CD8-positive, alpha-beta T cell (primary cell): ENCODE measurements at places on chromosomes 6 and 20.

DNA sequence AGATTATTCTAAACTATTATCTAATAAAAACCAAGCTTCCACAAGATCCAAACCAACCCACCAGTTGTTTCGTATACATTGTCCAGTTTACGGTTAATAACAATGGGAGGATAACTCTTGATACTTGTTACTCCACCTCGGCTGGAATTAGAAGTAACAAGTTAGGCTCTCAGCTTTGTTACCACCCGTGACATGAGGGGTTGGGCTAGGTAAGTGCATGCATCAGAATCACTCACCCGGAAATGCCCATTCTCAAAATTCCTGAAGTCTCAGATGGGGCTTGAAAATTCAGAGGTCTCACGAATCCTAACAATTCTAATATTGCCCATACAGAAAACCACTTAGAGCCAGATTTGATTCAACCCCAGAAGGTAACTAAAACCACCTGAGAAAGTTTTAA is 27.0 kb upstream of the SERPINB1 start:
- no peak for DNase-seq

GRCh38 chr6:157222201-157222981 is 100.9 kb downstream of the TMEM242 start:
- DNase-seq: no peak

GRCh38 chr6:56833127-56833791 is 121.6 kb upstream of the BEND6 start:
- DNase-seq: no peak

DNA sequence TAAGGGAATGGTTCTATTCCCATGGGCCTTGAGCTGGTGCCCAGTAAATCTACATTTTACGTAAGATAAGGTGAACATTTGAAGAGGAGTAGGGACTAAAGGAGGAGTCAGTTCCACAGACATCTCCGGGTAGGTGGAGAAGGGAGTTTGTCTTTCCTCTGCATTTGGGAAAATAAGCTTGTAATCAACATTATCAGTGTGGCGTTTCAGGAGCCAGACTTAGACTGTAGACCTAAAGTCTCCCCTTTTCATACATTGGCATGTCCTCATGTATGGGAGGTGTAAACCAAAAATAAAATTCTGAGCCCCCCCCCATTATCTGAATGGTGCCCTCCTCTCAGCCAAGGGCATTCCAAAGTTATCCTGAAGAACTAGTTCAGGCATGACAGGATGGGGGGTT is 40.2 kb downstream of the NINL start:
- DNase-seq: no peak

DNA sequence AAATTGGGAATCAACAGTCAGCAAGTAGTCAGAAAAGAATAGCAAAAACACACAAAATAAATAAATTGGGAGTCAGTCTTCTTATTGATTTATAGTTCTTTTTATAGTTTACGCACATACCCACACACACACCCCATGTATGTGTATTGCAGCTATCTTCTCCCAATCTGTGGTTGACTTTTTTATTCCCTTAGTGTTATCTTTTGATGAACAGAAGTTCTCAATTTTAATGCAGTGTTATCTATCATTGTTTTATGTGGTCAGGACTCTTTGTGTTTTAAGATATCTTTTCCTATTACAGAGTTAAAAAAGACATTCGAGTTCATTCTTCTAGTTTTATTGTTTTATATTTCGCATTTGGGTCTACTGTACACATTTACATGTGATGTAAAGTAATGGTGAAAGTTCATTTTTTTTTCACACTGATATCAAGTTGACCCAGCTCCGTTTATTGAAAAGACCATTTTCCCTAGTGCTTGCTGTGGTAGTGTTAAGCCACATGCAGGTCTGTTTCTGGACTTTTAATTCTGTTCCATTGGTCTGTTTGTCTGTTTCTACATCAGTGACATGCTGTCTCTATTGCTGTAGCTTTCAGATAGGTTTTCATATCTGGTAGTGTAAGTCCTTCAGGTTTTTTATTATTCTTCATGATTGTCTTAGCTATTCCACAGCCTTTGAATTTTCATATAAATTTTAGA is 78.4 kb downstream of the ZFAND3 start:
- no peak for DNase-seq

- no peak for DNase-seq
These were observed 270.6 kb downstream of the FARS2 start for GRCh38 chr6:5531853-5532375.

- peak; percentile 43 for DNase-seq
These were observed 93.8 kb upstream of the LY86 start for GRCh38 chr6:6494677-6495076.

GRCh38 chr6:138590796-138591709 is 91.8 kb upstream of the NHSL1 start:
- DNase-seq: peak; percentile 15

DNA sequence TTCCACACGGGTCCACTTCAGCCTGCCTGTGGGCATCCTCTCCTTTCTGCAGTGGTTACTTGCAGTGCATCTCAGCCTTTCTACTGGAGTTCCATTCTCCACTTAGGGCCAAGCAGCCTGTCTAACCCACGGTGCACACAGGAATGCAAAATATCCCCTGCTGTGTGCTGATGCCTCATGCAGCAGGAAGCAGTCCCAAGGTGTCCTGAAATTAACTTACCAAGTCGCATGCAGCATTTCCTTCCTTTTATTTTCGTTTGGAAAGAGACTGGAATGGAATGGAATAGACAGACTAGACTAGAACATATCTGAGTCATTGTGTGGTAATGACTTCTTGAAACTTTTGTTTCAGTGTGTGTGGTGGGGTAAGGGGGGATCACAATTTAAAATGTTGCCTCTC is 25.9 kb upstream of the FOXQ1 start:
- no peak for DNase-seq

GRCh38 chr20:59774204-59774641 is 159.2 kb downstream of the SYCP2 start:
- DNase-seq: no peak

DNA sequence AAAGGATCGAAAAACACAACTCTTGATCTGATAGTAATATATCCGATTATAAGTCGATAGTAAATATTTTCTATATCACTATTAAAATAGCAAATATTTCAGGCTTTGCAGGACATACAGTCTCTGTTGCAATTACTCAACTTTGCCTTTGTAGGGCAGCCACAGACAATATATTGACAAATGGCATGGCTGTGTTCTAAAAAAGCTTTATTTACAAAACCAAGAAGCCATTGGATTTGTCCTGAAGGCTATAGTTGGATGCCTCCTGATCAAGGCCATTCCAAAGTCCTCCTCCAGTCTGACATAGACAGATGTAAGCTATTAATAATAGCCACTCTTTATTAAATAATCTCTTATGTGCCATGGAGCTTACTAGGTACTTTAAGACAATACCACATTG is 5.9 kb downstream of the OCSTAMP start:
- no peak for DNase-seq

GRCh38 chr6:112096901-112097300 is 9.5 kb downstream of the FAM229B start:
- no peak for DNase-seq

DNA sequence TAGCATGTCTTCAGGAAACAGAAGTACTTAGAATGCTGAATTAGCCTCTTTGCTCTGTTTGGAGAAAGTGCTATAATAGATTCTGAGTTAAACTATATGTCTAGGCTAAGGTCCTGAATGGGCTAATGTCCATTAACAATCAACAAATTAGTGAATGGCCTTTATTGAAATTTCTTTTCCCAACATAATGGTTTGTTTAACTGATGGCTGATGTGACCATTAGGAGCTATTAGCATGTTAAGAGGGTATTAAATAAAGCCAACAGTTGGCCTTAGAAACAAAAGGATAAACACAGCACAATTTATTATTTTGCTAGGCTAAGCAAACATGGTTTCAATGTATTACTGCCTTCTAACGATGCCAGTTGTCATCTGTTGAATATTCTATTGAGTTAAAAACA is 234.3 kb upstream of the HS3ST5 start:
- DNase-seq: no peak

DNA sequence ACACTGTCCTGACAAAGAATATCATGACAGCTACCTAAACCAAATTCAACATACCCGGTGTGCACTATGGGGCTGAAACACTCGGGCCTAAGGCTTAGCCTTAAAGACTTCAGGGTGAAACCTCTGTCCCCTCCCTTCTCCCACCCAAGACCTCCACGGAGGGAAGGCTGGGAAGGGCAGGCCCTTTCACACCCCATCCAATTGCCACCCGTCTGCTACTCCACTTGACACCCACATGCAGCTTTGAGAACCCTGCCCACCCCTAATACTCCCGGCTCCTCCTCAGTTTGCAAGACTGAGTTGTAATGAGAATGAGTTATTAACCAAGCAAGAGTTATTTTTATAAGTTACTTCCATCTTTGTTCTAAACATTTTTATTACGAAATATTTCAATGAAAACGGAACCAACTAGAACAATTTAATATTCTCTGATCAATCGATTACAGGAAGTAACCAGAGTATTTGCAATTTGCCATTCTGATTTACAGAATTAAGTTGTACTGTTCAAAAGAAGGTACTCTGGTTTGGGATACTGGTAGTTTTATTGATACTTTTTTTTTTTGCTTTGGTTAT is 3.7 kb downstream of the TAF4 start:
- no peak for DNase-seq

DNA sequence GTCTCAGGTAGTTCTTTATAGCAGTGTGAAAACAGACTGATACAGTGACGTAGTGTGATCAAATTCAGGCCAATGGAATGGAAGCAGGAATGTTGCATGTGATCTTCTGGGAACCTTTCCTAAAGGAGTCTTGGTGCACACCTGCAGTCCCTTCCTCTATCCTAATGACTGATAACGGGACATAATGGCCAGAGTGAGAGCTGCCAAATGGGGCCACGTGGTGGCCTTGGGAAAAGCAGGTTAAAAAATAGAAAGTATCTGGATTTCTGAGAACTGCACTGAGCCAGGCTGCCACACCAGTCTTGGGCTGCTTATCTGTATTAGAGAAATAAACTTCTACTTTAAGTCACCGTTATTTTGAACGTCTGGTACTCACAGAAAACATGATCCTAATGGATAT is 51.9 kb downstream of the MEP1A start:
- no peak for DNase-seq

GRCh38 chr6:157420497-157420896 is 39.5 kb downstream of the ZDHHC14 start:
- no peak for DNase-seq

GRCh38 chr6:151412909-151413308 is 21.6 kb upstream of the ZBTB2 start:
- DNase-seq: no peak

DNA sequence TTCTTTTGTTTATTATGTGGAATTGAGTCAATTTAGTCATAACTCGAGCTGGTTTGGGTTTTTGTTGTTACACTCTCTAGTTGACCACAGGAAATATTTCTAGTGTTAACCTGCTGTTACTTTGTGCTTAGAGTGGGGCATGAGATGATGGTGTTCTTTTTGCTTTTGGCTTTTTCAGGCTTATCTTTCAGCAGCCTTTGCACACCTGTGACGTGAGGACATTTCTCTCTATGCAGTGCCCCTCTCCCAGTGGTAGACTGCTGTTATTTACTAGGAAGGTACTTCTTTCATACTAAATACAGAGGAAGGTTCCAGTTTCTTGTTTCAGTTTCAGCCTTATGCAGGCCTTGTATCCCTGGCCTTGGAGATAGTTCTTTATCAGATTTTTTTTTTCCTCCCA is 766.8 kb upstream of the MAN1A1 start:
- DNase-seq: no peak

DNA sequence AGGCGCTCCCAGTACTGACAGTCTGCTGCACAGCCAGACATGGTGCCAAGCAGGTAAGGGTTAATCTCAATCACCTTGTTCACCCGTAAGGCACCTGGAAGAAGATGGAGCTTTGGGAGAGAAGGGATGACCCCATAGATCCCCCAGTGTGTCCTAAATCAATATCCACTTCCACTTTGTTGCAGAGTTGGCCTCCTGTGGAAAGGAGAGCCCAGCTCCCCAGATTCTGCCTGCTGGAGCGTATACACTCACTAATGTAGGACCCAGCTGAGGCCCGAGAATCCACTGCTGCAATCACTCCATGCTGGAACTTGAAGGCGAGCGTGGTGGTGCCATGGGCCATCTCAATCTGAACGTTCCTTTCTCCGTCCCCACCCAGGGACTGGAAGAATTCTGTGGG is 1.2 kb downstream of the PSMB8 start:
- no peak for DNase-seq

DNA sequence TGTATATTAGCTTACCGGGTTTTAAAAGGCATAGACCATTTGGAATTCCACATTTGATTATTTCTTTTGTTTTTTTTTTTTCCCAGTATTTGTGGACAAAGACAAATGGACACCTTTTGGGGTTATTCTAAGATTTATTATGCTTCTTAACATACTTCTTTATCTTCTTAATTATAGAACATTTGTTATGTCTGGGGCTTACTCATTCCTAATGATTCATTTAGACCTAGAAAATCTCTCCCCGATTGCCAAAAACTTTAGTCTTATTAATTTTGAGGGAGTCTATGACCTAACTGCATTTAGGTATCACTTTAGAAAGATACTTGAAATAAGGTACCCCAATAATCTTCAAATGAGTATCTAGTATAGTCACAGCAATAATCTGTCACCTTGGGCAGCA is 170.7 kb upstream of the PREP start:
- DNase-seq: no peak

DNA sequence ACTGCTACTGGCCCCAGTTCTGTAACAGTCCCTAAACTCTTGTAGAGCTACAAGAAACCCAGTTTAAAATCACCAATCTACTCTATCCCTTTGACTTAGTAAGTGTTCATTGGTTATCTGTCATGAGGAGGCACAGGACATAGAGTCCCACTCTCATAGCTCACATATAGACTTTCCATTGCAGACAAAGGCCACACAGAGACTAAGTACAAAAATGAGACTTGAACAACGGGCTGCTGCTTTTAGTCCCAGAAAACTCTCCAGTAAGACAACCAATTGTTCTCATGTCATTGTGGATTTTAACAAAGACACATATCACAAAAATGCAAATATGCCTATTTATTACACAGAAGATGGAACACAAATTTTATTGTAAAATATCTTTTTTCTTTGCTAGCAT is 197.4 kb downstream of the PTPRK start:
- no peak for DNase-seq

DNA sequence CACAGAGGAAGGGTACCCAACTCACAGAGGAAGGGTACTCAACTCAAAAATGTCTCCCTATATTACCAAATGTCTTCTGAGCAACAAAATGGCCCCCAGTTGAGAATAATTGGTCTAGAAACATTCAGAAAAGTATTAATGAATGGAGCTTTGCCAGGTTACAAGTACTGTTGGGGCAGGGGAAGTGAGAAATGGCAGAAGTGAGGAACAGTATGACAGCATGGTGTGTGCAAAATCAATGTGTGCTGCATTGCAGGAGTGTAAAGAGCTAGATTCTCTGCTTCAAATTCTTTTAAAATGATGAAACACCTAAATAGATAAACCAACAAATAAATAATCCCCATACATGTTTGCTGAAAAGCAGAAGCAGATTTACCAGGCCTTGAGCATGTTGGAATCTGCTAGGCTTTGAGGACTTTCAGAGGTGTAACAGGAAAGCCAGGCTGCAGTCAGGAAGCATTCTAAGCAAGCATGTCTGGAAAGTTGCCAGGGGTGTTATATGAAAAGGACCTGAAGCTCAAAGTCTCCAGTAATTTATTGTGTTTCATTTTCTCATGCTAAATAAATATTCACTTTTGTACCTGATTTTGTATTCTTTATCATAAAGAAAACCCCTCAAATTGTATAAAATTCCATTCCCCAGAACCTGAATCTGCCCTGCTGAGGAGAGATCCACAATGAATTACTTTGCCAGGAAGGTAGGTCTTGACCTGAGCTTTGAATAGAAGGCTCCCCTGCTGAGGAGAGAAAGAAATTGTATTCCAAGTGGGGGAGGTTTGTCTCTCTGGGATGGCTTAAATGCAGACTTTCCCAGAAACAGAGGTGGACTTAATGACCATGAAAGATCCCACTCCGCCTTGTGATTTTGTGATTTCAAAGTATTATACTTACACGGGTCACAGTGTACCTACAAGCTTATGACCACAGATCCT is 265.0 kb upstream of the MARCKS start:
- no peak for DNase-seq
